Inflammatory macrophage (primary cell): ENCODE measurements at places on chromosomes 12 and 14.

- peak; percentile 96 for DNase-seq
Measured at GRCh38 chr14:93974833-93975232, 1.5 kb downstream of the ASB2 start.

- DNase-seq = no peak
Measured at GRCh38 chr12:8913702-8914032, 642 bp upstream of the PHC1 start.

GRCh38 chr12:42208574-42208973 is 29.5 kb downstream of the YAF2 start:
- no peak for DNase-seq

DNA sequence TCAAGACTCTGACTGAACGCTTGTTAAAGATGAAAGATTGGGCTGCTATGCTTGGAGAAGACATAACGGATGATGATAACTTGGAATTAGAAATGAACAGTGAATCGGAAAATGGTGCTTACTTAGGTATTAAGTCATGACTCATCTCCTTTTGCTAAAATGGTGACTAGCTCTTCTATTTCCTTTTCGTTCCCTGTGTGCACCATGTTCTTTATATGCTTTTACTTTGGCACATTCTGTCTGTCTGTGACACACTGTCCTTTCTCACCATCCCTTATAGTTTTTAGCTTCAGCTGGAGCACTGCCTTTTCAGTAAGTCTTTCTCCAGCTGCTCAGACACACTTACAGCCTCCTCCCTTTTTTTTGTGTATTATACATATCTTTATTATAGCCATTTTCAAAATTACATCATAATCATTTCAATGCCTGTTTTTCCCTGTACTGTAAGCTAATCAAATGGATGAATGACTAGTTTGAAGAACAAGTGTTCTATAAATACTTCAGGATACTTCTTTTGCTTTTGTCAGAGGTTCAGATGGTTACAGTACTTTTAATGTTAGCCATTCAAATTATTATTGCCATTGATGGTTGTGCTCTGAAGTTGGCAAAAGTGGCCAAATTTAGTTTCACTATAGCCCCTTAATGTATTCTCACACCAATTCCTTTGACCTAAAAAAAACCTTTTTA is 68.6 kb downstream of the MIA2 start:
- no peak for DNase-seq

DNA sequence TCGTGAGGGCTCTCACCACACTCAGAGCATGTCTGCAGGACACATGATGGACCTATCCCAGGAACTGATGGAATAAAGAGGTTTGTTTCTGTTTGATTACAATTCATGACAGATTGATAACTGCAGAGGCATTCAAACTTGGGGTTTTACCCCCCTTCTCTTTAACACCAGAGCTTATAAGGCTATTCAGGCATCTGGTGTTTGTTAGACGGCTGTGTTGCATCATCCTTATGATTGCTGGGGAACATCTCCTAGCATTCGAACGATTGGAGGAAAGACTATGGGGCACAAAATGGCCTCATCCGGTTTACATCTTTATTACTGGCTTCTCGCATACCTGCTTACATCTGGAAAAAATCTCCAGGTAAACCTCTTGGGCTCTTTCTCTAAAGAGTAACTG is 191.8 kb downstream of the MSRB3 start:
- DNase-seq = no peak

DNA sequence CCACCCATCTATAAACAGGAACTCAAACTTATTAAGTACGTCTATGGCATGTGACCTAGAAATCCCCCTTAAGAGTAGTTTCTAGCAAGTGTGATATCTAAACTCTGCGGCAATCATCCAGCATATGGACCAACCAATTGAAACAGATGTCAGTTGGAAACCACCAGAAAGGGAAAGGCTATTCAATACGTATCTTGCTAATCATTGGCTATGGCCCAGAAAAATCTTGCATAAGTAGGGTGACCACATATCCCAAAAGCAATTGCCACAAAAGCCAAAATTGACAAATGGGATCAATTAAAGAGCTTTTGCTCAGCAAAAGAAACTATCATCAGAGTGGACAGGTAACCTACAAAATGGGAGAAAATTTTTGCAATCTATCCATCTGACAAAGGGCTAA is 24.2 kb downstream of the SYNJ2BP start:
- no peak for DNase-seq

GRCh38 chr12:25712169-25712568 is 159.1 kb upstream of the LMNTD1 start:
- DNase-seq = no peak

DNA sequence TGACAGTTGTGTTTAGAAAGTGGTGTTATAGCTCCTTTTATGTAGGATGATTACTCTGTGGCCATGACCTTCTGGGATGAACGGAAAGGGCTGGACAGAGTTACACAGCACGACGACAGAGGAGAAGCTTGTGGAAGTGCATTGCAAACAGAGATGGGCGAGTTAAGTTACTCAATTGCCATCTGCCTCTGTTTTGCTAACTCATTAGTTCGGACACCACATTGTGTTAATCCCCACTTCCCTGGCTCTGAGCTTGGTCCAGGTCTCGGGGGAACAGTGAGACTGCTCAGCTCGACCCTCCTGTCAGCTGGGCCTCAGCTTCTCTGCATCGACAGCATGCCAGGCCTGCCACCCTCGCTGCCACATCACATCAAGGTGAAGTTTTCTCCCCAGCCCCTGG is 408.0 kb downstream of the ZFP36L1 start:
- DNase-seq = peak; percentile 68

DNA sequence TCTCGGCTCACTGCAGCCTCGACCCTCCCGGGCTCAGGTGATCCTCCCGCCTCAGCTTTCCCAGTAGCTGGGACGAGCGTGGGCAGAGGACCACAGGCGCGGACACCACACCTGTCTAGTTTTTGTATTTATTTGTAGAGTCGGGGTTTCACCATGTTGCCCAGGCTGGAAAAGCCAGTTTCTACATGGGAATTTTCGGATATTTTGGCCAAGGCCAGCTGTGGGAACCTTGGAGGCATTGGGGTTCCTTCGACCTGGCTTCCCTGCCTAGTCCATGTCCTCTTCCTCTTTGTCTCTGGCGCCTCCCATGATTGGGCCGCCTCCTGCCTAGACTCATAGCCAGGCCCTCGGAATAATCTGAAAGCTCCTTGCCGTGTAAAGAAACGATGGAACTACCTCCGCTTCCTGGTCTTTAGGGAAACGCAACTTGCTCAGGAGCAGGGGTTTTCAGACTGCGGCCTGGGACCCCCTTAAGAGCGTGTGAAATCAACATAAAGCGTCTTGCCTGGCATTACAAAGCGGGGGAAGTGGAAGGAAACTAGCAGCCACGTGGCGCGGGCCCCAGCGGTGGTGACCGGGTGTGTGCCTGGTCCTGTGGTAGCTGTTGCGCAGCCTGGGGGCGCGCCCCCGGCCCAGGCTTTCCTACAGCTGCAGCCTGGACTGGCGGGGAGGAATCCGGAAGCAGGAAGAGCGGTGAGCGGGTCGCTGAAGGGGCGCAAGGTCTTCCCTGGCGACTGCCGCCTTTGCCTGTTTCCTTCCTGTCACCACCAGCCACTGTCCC is 1.4 kb upstream of the HSP90AA1 start:
- peak; percentile 80 for DNase-seq

- no peak for DNase-seq
Measured at GRCh38 chr12:108495823-108496579, 19.1 kb upstream of the FICD start.

GRCh38 chr12:29110506-29111442 is 38.3 kb upstream of the FAR2 start:
- DNase-seq = no peak

DNA sequence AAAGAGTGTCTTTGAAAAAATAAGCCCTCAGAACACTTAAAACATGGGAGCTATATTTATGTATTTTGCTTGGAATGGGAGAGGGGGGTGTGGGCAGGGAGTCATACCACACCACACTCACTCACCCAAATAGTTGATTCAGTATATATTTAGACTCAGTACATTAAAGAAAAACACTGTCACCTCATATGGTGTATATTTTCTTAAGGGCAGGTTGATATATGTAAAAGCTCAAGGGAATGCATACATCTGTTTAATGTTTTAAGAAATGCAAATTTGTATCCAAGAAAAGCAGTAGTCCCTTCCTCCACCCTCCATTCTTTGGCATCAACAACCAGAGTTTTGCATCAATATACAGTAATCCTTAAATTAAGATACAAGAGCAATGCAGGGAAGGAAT is 1.4 kb downstream of the NFYB start:
- no peak for DNase-seq

DNA sequence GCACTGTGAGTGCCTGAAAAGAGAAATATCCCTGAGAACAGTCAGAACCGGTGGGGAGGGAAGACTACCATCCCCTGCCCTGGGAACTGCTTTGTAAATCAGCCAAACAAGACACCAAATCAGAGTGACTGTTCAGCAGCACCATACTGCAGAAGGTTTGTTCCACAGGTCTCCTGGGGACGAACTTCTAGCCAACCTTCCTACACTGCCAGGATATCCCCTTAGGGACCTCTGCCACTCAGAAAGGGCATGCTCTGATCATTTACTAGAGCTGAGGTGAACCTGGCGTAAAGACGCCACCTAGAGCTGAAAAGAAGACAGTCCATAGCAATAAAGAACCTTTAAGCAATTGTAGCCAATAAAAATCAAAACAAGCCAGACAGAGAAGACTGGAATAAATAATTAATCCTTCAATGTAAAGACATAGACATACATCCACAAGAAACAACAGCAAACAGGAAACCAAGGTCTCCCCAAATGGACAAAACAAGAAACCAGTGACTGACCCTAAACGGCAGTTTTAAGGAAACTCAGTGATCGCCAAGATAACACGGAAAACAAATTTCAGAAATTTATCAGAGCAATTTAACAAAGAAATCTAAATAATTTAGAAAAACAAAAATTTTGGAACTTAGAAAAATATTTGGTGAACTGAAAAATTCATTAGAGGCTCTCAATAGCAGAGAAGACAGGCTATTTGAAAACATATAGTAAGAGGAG is 228.1 kb upstream of the AMIGO2 start:
- DNase-seq = peak; percentile 56

DNA sequence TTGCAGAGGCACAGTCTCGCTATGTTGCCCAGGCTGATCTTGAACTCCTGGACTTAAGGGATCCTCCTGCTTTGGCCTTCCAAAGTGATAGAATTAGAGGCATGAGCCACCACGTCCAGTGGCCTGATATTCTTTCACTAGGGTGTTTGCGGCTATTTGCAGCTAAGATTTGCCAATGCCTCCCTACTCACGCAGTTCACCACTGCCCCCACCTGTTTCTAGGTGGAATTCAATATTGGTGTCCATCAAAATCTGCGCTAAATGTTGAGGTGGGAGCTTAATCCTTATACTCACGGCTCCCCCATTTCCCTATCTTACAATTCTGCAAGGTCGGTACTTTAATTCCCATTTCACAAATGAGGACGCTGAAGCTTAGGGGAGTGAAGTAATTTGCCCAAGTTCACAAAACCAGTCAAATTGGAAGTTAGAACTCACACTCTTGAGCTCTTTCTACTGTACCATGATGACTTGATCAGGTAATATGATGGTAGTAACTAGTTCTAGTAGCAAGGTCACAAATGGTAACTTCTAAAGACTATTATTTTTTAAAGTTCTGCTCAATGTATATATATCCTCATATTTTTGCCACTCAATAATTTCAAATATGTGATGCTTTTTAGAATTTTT is 22.1 kb upstream of the LRRC9 start:
- DNase-seq = peak; percentile 64

DNA sequence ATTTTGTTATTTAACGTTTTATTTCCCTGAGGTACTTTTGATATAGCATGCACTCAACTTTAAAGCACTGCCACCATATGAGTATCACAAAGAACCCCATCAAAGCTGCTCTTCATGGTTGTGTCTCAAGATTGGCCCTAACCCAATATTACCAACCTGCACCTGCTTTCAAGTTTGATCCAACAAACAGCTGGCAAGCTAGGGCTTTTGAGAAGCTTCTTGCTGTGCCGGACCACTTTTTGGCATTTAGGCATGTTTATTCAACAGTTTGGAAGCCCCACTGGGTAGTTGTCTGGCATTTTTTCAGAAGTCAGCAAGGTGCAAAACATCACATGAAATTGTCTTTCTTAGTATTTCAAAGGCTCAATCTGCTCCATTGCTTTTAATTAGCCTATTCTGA is 137.2 kb upstream of the PLEKHA5 start:
- DNase-seq = no peak

DNA sequence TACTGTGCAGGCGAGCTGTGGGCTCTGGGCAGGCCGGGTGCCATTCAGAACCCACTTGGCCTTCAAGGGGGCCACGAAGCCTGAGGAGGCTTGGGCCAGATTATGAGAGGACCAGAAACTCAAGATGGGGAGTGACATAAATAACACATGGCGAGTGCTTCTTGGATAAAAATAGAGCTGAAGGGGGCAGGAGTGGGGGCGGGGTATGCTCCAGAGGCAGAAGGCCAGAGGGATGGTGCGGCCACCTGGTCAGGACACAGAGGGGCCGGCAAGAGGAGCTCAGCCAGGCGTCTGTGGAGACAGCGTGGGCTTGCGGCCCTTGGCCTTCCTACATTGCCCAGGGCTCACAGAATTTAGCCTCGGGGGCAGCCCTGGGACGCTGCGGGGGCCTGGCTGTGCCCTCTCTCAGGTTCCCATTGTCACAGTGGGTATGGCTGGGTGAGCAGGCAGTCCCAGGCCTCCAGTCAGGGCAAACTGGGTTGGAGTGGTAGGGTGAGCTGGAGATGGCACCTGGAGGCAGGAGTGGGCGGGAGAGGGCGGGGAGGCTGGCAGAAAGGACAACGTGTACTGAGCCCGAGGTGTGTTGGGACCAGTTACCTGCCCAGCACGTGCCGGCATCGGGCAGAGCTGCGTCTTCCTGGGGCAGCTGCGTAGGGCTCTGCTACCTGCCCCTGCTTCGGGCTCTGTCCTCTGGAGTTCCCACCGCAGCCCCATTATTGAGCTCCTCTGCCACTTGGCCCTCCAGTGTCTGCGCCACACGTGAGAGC is 7.4 kb upstream of the SLC25A29 start:
- no peak for DNase-seq

DNA sequence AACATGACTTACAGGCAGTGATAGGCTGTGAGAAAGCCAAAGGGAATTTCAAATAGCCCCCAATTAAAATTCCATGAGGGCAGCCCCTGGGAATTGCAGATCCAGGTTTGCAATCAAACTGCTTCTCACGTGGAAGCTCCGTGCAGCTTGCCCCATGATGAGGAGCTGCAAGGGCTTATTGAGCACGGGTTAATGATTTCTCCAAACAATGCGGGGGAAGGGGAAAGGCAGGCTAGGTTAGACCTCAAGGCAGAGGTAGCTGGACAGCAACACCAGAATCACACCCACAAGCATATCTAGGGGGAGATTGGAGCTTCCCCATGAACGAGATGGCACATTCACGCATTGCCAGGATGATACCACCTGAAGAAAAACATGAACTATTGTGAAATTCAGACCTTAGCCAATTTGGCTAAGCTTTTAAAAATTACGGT is 5.0 kb upstream of the DUSP6 start:
- no peak for DNase-seq

GRCh38 chr14:23528555-23528954 is 23.0 kb downstream of the ZFHX2 start:
- no peak for DNase-seq

DNA sequence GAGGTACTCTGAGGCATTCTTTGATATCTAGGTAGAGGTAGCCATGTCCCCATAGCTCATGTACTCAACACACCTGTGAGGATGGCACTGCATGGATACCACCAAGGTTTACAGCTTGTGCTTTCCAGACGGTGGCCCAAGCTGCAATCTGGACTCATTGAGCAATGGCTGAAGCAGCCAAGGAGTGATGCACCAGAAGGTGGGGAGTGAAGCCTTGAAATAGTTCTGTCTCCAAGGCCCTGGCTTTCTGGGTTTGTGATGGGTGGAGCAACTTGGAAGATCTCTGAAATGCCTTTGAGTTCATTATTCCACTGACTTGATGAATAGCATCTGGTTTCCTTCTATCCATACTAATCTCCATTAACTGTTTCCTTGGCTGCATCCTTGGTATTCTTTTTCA is 290.0 kb upstream of the NOVA1 start:
- DNase-seq = no peak
